ENCODE measurements at places on chromosomes 6 and 20.

DNA sequence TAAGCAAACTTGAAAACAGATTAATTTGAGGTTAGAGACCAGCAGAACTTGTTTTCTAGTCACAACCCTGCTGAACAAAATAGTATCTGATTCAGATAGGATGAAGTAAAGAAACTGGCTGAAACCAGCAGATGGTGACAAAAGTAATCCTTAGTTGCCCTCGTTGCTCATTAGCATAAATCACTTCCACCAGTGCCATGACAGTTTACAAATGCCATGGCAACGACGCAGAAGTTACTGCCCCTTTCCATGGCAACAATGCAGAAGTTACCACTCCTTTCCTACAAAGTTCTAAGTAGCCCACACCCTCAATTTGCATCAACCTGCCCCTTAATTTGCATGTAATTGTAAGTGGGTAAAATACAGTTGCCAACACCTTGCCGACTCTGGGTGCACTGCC, 23.7 kb downstream of the SNRPB start:
- DNase-seq: peak; percentile 62

- DNase-seq: no peak
Measured at GRCh38 chr6:110105296-110105695, 74.2 kb downstream of the WASF1 start.

- no peak for DNase-seq
Measured at GRCh38 chr6:53474010-53474409, 70.9 kb downstream of the GCLC start.

- no peak for DNase-seq
Measured at GRCh38 chr20:64086801-64087200, 2.6 kb upstream of the LKAAEAR1 start.

DNA sequence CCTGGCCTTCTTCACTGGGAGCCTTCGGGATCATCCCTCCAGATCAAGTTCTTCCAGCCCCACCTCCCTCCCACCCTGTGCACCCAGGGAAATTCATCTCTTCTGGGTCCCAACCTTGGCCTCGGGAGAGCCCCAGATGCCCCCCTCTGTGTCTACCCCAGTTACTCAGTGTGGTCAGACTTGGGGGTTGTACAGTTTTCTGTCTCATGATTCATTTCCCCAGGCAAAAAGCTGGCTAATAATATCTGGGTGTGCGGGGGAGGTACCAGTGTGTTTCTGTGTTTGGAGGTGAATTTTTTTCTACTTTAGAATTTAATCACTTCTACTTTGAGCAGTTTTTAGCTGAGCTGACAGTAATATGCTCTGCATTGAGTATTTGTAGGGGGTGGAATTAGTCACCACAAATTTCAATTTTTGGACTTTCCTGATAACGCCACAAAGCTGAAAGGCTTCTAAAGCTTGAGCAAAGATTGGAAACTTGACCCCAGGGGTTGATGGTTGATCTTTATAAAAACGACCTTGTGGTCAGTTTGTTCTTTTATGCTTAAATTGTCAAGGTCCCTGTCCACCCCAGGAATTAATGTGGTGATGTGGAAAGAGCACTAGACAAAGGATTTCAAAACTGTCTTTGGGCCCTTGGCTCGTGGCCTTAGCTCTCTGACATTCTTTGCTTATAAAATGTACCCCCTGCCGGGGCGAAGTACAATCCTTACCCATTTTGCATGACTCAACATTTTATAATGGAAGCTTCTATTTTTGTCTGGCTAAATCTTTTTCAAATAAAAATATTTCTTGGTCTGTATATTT, 284.7 kb upstream of the TAB2 start:
- no peak for DNase-seq

GRCh38 chr6:1423578-1423977, 34.2 kb downstream of the FOXF2 start:
- DNase-seq: no peak

GRCh38 chr6:98335594-98335993, 498.8 kb upstream of the POU3F2 start:
- DNase-seq: no peak

- peak; percentile 76 for DNase-seq
Measured at GRCh38 chr20:57628047-57628961, 8.1 kb upstream of the ZBP1 start.

- no peak for DNase-seq
Measured at GRCh38 chr20:24522452-24523330, 53.3 kb downstream of the SYNDIG1 start.

DNA sequence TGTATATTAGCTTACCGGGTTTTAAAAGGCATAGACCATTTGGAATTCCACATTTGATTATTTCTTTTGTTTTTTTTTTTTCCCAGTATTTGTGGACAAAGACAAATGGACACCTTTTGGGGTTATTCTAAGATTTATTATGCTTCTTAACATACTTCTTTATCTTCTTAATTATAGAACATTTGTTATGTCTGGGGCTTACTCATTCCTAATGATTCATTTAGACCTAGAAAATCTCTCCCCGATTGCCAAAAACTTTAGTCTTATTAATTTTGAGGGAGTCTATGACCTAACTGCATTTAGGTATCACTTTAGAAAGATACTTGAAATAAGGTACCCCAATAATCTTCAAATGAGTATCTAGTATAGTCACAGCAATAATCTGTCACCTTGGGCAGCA, 170.7 kb upstream of the PREP start:
- no peak for DNase-seq

GRCh38 chr6:82761674-82762345, 303.8 kb downstream of the UBE3D start:
- DNase-seq: no peak

GRCh38 chr20:6489361-6490171, 277.9 kb upstream of the BMP2 start:
- DNase-seq: no peak

DNA sequence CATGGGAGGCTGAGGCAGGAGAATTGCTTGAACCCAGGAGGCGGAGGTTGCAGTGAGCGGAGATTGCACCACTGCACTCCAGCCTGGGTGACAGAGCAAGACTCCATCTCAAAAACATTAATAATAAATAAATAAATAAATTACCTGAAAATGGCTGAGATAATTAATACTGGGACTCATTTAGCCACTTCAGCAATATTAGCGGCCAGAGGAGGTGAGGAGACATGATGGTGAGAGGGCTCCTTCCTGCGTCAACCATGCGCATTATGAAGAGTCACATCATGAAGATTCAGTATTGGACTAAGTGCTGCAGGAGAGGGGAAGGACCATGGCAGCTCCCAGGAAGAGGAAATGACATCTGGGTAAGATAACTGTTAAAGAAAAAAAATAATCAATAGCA, 2.9 kb upstream of the PYGB start:
- DNase-seq: no peak

GRCh38 chr6:16205377-16206144, 32.8 kb upstream of the GMPR start:
- DNase-seq: peak; percentile 99

GRCh38 chr20:38222231-38222922, 38.2 kb downstream of the KIAA1755 start:
- DNase-seq: peak; percentile 78

DNA sequence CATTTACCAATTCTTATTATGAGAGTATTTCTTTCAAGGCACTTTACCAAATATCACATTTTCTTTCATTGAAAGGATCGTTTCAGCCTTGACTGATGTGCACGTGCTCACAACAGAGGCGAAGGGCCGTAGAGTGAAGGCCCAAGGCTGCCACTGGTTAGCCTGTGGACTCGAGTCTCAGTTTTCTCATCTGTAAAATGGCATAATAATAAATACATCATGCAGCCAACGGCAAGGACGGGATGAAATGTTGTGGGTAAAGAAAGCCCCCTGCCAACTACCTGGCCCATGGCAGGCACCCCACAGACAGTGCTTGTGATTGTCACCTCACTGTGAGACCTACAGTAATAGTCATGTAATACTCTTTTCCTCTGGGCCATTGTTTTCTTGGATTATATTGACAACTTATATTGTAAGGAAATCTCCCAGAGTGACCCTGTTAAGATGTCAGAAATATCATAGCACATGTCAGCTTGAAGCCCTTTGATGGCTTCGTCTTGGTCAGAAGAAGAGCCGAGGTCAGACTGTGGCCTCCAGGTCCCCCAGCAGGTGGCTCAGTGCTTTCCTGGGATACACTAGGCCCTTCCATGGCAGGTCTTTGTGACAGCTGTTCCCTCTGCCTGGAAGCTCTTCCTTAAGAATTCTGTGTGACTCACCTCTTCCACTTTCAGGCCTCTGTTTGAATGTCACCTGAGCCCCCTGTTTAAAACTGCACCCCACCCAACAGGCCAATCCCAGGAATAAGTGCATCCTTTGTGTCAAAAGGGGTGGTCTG, 36.3 kb downstream of the FAM50B start:
- DNase-seq: no peak

GRCh38 chr6:160733050-160733646, 31.1 kb downstream of the PLG start:
- DNase-seq: peak; percentile 87

DNA sequence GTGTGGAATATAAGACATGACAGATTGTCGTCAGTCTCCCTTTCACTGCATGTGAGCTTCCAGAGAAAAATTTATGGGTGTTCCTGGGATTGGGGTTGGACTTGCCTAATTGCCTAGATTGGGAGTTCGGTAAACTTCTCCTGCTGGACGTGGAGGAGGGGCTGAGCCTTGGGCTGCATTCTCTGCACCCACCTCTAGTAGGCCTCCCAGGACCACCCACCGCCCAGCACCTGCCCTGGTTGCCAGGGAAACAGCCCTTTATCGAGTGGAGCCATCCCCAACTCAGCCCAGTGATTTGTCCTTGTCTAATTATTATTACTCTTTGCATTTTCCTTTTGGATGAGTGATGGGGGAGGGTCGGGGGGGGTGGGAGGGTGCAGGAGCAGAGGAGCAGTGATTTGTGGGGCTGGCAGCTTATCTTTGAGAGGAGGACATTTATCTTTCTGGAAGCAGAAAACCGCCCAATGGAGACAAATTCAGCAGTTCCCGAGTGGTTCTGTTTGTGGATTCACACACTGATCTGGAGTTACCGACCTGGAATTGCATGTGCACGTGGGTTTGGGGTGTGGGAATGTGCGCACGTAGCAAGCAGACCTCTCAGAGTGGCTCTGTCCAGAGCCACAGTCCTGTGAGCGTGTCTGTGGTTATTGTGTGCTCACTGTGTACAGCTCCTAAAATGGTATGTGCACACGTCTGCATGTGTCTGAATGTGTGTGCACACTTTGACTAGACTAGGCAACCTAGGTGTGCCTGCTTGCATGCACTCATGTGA, 104.5 kb downstream of the DHX35 start:
- DNase-seq: peak; percentile 28

- DNase-seq: no peak
Measured at GRCh38 chr6:47970826-47971225, 140.2 kb downstream of the PTCHD4 start.

DNA sequence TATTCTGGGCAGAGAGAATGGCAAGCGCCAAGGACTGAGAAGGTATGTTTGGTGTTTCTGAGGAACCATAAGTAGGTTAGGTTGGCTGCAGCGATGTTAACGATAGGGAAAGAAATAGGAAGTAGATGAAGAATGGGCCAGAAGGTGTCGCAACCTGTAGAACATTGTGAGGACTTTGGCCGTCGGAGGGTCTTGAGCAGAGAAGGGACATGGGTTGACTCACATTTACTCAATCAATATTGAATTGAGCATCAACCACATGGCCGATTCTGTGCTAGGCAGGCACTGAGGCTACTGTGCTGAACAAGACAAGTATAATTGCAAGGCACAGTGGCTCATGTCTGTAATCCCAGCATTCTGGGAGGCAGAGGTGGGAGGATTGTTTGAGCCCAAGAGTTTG, 26.8 kb upstream of the RPN2 start:
- no peak for DNase-seq

GRCh38 chr6:22113026-22113766, 183.6 kb downstream of the PRL start:
- DNase-seq: no peak

DNA sequence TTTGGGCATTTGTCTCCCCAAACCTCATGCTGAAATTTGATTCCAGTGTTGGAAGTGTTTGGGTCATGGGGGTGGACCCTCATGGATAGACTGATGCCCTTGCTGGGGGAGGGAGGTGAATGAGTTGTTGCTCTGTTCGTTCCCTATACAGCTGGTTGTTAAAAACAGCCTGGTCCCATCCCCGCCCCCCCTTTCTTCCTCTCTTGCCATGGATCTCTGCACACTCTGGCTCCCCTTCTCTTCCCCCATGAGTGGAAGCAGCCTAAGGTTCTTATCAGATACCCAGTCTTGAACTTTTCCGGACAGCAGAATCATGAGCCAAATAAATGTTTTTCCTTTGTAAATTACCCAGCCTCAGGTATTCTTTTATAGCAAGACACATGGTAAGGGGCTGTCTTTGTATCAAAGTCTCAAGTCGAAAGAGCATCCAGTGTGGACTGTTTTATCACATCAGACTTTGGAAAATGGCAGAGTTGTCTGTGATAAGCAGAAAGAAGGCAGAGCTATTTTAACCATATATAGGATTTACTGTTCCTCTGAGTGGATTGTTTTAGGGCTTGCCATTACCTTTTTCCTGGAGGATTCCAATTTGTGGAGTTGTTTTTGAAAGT, 31.2 kb downstream of the SLC9A8 start:
- no peak for DNase-seq

DNA sequence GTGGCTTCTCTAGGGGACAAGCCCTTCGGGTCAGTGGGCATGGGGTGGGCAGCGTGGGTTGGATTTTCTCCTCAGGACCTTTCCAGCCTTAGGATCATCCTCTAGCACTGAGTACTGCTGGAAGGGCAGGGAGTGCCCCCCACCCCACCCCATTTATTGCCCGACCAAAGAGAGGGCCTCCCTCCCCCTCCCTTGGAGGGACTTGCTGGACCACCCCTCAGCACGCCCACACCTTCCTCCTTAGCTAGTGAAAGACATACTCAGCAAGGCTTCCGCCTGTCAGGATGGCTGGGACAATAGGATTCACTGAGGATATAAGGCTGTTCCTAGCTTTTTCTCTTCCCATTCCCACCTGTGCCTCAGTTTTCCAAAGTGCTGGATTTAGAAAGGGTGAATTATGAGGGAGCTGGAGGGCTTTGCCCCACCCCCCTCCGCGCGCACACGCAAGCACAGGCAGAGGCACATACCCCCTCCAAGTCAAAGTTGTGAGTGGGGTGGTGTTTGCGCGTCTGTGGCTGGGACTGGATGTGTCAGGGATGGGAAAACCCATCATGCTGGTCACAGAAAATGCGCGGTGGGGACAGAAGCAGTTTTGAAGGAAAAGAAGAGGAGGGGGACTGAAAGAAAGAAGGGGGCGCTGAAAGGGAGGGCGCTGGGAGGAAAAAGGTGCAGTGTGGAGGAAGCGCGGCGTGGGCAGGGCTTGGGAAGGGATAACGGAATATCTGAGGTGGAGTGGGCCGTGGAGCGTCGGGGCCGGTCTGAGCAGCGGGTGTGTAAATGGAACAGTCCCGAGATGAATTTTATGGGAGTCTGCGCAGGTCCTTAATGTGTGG, 693 bp upstream of the SLC29A1 start:
- DNase-seq: no peak

GRCh38 chr6:22383016-22383415, 86.2 kb upstream of the PRL start:
- DNase-seq: no peak
